ENCODE measurements at places on chromosomes 16 and 17. TPM values are rescaled to one million over a fixed set of nuclear protein-coding genes. Genes with fewer than 3 reads are reported as not detected.

The CCR7 gene
- total RNA-seq = not detected

The OTOP3 gene
- not detected for total RNA-seq

The PDILT gene
- total RNA-seq = not detected

The GLTPD2 gene
- not detected for total RNA-seq

The SULT1A3 gene
- total RNA-seq = 2.3 TPM

The CCL4 gene
- 4.1 TPM for total RNA-seq

The DPEP3 gene
- not detected for total RNA-seq

The CSH1 gene
- total RNA-seq = not detected

The HOXB6 gene
- not detected for total RNA-seq

The PRR11 gene
- total RNA-seq = 2.0 TPM

The NPIPA2 gene
- not detected for total RNA-seq

The CDK5RAP3 gene
- 61.6 TPM for total RNA-seq
